ENCODE measurements at places on chromosomes 1 and 21.

DNA sequence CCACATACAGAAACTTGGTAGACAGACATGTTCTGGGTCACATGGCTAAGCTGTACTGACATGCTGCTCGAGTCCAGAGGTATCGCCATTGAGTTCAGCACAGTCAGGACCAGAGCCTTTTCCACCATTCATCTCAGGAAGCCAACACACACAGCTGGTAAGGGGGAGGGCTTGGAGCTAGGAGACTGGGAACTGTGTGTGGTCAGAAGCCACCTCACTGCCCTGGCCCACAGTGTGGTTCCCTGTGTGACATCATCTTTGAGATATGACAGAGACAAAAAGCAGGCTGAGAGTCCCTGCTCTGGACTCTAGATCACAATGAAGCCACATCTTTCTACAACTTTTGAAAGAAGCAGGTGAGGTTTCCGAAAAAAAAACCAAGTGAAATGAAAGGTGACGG lies 107.2 kb downstream of the SIM2 start:
- DNase-seq: no peak

- DNase-seq: no peak
These were observed 13.8 kb downstream of the GPATCH2 start for GRCh38 chr1:217617126-217617525.

- no peak for DNase-seq
These were observed 49.2 kb downstream of the KYAT3 start for GRCh38 chr1:88943241-88943640.

GRCh38 chr1:60950224-60951063 lies 131.9 kb upstream of the NFIA start:
- DNase-seq: peak; percentile 55

DNA sequence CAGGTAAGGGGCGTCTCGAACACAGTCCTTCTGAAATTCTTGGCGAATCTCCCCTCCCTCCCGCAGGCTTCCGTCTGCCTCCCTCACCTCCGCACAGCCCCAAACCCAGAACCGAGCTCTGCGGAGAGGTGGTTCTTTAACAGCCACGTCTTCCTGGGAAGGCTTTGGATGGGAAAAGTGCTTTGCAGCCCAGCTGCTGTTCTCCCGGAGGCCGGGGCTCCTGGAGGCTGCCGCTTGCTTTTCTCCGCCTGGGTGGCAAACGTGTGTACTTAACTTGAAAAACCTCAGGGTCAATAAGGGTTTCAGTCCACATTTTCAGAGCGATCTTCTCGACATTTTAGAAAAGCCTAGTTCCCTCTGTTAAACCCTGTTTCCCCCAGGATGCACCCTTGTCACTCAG lies 109.3 kb downstream of the PRDM16 start:
- DNase-seq: no peak

DNA sequence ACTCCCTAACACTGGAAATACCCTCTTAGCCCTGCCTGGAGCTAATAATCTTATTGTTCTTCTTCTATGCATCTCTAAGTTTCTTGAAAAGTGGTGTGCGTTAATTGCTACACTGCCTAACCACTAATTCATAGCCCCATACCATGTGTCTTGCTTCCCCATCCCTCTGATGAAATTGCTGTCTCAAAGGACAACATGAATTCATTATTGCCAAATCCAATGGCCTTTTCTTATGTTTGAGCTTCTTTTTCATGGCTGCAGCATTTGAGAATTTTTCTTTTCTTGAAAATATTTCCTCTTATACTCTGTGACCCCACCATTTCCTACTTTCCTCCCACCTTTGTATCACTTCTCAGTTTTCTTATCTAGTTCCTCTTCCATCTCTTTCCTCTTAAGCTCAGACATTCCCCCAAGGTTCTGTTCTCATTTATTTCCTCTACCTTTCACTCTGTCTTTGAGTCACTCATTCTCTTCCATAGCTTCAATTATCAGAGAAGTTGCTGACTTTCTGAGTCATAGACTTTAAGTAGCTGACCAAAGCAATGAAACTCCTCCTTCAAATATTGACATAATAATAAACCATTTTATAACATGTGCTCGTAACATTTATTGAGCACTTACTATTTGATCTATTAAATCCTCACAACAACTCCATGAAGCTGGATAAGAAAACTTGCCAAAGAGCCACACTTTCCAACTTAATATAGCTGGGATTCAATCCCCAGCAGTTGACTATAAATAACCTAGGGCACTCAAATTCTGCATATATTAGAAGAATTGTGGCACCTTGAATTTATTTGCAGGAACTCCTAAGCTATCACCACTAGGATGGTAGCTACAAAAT lies 35.5 kb upstream of the ATP6V1G3 start:
- DNase-seq: no peak

- no peak for DNase-seq
These were observed 48.4 kb downstream of the LRRC53 start for GRCh38 chr1:74464037-74464436.

DNA sequence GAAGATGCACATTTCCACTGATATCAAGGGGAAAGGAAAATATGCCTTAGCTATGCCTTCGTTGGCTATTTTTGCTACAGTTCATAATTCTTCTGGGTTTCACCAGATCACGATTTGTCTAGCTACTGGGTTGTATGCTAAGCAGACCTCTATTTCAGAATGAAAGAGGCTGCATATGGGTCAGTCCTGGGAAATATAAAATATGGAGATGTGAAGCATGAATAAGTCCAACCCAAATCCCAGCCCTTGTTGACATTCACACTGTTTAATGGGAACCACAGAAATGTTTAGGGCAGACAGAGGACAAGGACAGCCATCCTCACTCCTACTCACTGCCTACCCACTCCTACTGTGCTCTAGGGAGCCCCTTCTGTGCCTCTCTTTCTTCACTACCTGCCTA lies 343.2 kb upstream of the CAMK1G start:
- DNase-seq: no peak

- DNase-seq: no peak
These were observed 55.1 kb downstream of the CD58 start for GRCh38 chr1:116515702-116516101.

Measured in muscle of arm (tissue), 14 donors.